Pancreas (tissue), 10 donors: ENCODE measurements at places on chromosomes 4 and X. TPM values are rescaled to one million over a fixed set of nuclear protein-coding genes. Genes with fewer than 3 reads are reported as not detected.

The RBM47 gene
- polyA plus RNA-seq, result 12.3 TPM

The BEX1 gene
- 263 TPM for polyA plus RNA-seq

The GUF1 gene
- 8.7 TPM for polyA plus RNA-seq

The GATA1 gene
- not detected for polyA plus RNA-seq

The NAA11 gene
- not detected for polyA plus RNA-seq

The DGAT2L6 gene
- polyA plus RNA-seq, result not detected

The RHOXF2B gene
- polyA plus RNA-seq, result not detected

The COL25A1 gene
- 0.08 TPM for polyA plus RNA-seq

The FREM3 gene
- not detected for polyA plus RNA-seq
